ENCODE measurements at places on chromosomes 2 and 18.

DNA sequence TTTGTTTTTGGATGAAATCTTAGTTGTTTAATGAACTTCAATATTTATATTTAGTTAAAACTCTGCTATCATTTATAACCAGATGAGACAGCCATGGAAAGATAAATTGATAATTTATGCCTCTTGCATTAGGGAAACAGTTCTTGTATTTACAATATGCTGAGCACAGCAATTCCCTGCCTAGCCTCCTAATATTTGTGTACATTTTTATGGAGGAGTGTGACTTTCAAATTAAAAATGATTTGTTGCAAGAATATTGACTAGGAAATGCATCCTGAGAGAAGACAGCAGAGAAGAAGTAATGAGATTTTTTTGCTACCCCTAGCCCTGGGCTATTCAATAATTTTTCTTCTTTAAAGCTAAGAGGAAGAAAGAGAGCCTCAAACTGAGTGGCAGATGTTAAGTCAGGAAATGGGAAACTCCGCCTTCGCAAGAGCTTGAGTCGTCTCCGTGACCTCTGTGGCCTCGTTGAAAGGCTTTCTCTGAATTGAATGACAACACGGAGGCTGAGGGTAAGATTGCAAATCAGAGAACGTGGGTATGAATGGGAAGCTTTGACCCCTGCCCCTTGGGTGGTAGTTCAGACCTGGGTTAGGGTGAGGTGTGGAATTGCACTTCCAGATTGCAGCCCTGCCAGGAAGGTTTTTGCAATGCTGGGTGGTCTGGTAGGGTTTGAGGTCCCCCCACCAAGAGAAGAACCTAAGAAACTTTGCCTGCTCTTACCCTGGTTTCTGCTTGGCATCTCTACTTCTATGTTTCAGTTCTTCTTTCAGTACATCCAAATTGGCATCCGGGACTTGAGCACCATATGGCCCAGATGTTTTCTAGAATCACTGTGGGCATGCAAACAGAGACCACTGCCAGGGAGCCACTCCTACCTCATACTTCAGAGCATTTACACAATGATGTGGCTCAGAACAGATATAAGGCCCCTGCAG is 210.3 kb upstream of the RBMS1 start:
- DNase-seq, result no peak

- peak; percentile 53 for DNase-seq
Measured at GRCh38 chr18:55997151-55997561, 409.2 kb upstream of the TCF4 start.

DNA sequence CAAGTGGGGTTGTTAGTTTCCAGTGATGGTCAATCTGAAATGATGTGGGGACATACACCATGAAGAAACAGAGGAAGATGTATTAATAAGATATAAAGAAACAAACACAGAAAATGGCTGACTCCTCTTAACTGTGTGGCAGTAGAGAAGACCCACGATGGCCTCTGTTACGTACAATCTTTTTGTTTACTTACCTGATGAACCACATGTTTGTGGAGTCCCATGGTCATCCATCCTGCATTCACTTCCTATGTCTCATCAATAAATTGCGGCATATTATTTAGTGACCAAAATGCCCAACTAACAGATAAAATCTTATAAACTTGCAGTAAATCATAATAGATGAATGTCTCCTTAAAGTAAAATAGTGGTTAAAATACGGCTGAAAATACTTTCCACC is 740.1 kb upstream of the LINC00305 start:
- DNase-seq, result no peak

DNA sequence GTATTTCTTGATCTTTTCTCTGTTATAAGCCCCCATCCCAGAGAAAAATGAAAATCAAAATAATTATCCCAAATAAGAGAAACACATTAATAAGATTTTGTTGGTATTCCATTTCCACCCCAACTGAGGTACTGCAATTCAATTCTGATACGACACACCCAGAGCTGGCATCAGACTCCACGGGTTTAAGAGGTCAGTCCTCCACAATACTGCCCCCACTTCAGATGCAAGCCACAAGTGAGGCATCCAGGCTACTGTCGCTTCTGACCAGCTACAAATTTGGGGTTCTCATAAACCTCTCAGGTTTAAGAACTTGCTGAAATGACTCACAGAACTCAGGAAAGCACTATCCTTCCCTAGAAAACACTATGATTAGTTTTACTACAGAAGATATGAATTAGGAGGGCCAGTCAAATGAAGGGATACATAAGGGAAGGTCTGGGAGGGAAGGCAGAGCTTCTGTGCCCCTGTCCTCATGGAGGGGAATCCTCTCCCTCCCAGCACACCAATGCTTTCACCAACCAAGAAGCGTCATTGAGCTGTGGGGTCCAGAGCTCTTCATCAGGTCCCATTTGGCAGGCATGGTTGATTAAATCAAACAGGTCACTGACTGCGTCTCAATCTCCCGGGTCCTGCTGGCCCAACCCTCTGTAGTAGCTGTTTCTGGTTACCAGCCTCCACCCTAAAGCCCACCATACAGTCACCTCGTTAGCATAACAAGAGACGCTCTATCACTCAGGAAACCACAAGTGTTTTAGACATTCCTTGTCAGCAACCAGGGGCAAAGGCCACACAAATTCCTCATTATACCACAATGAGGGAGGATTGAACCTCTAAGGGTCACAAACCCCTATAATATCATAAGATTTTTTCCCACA is 46.2 kb downstream of the IWS1 start:
- DNase-seq, result no peak

GRCh38 chr2:220585241-220585640 is 957.8 kb downstream of the SLC4A3 start:
- no peak for DNase-seq

GRCh38 chr18:22403950-22404349 is 13.8 kb downstream of the CTAGE1 start:
- no peak for DNase-seq

DNA sequence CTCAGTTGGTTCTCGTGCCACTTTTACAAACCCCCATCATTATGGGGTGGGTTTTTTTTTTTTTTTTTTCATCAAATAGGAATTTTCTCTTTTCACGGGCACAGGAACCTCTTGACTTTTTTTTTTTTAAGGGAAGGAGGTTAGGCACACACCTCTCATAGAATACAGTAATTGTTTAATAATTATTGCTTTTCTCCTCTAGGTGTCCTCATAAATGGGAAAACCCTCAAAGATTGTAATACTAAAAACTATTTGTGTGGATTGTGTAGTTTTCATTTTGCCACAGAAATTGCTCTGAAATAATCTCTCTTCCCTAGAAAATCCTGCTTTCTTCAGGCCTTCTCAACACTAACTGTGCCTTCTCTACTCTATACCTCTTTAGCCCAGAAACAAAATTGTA is 147.3 kb downstream of the GREB1L start:
- no peak for DNase-seq

GRCh38 chr2:85438201-85439024 is 19.9 kb downstream of the SH2D6 start:
- no peak for DNase-seq

DNA sequence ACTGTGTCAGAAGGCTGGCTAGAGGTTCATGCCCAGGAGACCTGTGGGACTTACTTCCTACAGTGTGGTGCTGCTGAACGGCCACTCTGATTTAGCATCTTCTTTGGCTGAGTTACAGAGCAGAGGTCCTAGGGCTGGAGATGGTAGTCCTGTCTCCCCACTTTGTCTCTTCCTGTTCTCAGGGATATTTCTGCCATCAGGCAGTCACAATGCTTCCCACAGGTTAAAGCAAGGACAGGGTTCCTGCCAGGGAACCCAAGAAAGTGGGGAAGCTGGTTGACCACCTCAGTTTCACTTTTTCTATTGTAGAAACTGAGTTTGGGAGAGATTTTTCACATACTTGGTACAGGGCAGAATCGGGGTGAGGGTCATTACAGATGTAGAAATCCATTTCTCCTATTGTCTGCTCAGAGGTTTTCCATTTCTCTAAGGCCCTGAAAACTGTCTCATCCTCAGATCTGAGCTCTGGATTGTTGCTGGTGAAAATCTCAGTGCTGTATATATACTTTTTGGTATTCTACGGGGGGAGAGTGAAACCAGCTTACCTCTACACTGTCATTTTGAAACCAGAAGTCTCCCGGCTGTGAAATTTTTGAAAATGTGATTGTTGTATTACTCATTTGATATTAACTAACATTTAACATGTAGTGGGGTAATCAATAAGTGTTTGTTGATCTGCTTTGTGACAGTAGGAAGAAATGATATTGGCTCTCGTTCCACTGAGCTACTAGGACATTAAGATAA is 37.0 kb upstream of the MEP1B start:
- no peak for DNase-seq

GRCh38 chr2:76867854-76868253 is 654.3 kb downstream of the LRRTM4 start:
- DNase-seq, result peak; percentile 19

GRCh38 chr2:19627359-19627758 is 268.9 kb upstream of the OSR1 start:
- DNase-seq, result no peak

- DNase-seq, result no peak
Measured at GRCh38 chr2:176692533-176692932, 423.3 kb downstream of the MTX2 start.

DNA sequence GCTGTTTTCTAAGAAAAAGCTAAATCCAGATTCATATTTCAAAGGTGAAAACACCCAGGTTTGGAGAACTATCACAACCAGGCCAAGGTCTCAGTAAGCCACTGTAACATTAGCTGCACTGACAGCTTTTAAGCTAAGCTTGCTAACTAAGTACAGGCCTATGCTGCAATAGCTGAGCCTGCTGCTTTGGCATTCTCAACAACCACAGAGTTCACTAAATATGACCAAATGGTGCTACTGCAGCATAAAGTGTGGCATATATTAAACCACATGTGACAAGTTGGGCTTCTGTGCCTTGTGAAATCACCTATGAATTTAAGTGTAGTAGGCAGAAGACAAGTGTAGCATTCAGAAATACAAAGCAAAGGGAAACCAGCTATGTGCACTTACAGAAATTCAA is 206.7 kb downstream of the TCF4 start:
- no peak for DNase-seq

DNA sequence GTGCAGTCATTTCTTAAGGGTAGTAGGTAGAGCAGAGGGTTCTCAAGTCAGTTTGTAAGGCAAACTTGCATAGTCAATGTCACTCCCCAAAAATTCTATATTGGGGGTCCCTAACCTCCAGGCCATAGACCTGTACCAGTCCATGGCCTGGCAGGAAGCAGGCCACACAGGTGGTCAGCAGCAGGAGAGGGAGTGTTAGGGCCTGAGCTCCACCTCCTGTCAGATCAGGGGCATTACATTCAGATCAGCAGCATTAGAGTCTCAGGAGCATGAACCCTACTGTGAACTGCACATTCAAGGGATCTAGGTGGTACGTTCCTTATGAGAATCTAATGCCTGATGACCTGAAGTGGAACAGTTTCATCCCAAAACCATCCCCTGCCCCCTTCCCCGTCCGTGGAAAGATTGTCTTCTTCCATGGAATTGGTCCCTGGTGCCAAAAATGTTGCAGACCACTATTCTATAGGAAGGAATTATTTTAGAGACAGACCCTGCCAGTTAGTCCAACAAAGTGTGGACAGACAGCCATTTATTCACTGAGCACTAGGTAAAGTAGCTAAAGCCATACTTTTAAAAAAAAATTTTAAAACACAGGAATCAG is 6.7 kb downstream of the COA5 start:
- peak; percentile 57 for DNase-seq

GRCh38 chr2:68127358-68128242 is 30.1 kb upstream of the PNO1 start:
- DNase-seq, result no peak

DNA sequence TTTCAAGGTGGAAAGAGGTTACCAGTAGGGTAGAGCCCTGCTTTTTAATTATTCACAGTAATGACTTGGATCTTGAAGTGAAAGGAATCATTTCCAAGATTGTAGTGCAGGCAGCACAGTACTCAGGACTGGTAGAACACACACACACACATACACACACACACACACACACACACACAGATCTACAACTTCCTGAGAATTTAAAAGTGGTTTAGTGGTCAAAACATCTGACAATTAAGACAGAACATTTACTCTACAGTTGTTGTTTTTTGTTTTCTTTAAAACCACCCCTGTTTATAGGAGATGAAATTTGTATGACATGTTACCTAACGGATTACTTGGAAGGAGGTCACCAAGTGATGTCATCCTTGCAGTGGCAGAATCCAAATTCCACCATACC is 146.7 kb upstream of the VRK2 start:
- DNase-seq, result no peak

GRCh38 chr18:76419811-76420210 is 75.2 kb downstream of the ZNF516 start:
- DNase-seq, result no peak

GRCh38 chr2:101464841-101465240 is 10.1 kb downstream of the RFX8 start:
- no peak for DNase-seq

GRCh38 chr18:64238076-64238475 is 89.2 kb upstream of the LINC00305 start:
- DNase-seq, result no peak

DNA sequence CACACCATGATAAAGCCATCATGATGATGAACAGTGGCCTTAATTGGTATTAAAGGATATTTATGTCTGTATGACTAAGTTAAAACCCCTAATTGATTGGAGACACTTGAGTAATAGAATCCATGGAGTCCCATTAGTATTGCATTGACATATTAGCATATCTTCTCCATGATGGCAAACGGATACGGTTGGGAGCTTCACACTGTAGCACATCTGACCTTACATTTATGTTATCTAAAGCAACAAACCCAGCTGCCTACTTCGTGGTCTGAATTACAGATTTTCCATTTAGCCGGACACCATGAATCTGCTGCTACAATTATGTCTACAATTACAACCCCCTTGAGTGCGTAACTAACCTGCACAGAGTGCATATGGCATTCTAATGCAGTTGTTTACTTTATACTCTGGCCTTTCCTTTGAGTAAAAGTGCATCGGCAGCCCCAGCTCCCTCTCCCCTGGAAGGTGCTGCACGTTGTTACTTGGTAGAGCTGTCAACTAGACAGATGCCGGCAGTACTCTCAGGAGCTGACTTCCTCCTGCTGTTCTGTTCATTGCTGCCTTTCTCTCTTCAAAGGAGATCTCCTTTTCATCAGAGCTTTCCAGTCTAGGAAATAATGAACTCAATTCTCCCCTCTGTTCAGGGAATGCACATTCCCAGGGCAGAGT is 92.1 kb downstream of the LRRC30 start:
- no peak for DNase-seq

DNA sequence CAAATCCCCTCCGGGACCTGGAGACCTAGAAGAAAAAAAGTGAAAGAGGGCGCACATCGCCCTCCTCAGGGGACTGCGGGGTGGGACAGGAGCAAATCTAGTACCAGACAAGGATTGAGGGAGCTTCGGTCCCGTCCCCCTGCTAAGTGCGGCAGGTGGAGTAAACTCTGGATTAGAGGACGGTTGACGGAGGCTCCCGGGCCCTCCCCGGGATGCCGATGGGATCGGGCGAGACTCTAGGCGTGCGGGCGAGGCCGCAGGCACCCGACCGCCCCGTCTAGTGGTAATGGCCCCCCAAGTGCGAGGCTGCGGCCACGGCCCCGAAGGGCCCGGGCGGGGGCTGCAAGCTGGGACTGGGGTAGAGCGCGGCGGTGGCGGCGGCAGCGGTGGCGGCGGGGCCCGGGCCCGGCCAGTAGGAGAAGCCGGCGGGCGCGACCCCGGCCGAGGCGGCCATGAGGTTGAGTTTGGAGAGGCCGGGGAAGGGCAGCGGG is 3.5 kb downstream of the FEV start:
- DNase-seq, result peak; percentile 72

GRCh38 chr2:121136323-121136722 is 148.7 kb downstream of the TFCP2L1 start:
- DNase-seq, result no peak

Data from osteoblast (primary cell).